ENCODE measurements at places on chromosomes 1 and 21.

GRCh38 chr1:233673947-233674431, 60.1 kb downstream of the KCNK1 start:
- DNase-seq = no peak

- DNase-seq = no peak
Measured at GRCh38 chr1:8239039-8239305, 78.9 kb upstream of the SLC45A1 start.

GRCh38 chr1:240058049-240058448, 33.6 kb upstream of the FMN2 start:
- no peak for DNase-seq

GRCh38 chr1:238141353-238141752, 250.6 kb upstream of the ZP4 start:
- no peak for DNase-seq

GRCh38 chr21:27759820-27760219, 792.9 kb upstream of the ADAMTS5 start:
- DNase-seq = no peak

- no peak for DNase-seq
Measured at GRCh38 chr1:41678111-41678878, 193.8 kb upstream of the EDN2 start.

- no peak for DNase-seq
Measured at GRCh38 chr1:184896000-184896399, 78.3 kb downstream of the NIBAN1 start.

GRCh38 chr1:203929741-203930309, 68.4 kb downstream of the SNRPE start:
- no peak for DNase-seq

GRCh38 chr1:246513619-246514343, 6.7 kb upstream of the SMYD3 start:
- DNase-seq = no peak

- peak; percentile 89 for DNase-seq
Measured at GRCh38 chr1:201019321-201019977, 4.1 kb downstream of the KIF21B start.

- DNase-seq = peak; percentile 35
Measured at GRCh38 chr1:159014003-159014571, 4.4 kb downstream of the IFI16 start.

DNA sequence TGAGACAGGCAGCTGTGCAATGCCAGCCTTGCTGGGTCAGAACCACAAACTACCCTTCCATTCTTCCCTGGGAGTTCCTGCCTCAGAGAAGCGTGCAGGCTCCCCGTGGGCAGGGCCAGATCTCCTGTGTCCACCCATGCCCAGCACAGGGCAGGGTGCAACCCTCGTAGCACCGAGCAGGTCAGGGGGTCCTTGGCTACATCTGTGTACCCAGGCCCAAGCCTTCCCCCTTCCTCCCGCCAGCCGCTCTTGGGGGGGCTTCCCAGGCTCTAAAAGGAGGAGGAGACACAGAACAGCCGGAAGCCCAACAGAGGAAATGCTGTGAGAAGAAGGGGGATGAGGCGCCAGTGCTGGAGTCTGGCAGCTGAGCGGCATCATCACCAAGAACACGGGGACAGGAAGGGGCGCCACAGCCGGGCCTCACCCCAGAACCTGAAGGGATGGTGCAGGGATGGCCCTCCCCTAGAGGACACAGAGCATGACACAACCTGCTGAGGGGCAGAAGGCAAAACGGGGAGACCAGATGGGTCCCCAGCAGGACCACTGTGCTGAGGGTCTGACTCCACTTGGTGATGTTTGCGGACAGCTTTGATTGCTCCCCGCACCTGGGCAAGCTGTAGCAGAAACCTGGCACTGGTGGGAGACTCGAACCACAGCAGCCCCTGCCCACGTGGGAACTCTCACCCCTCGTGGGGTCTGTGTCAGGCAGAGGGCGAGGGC, 233.2 kb downstream of the NPHP4 start:
- DNase-seq = no peak

DNA sequence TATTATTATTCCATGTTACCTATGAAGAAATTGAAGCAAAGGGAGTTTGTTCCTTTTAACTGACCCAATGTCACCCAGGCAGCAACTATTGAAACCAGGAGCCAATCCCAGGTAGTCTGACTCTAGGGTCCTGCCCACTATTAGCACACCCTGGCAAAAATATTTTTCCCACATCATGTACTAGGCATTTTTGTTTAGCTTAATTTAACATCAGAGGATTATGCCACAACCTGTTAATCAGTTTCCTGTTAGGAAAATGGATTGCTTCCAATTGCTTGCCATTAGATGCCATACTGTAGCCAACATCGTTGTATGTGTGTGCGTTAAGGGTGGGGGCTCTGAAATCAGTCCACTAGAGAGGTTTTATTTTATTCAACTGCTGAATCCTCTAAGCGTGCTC, 281.1 kb downstream of the DNM3 start:
- no peak for DNase-seq

- no peak for DNase-seq
Measured at GRCh38 chr1:96515925-96516324, 205.7 kb upstream of the PTBP2 start.

GRCh38 chr1:24910751-24911650, 19.1 kb downstream of the RUNX3 start:
- DNase-seq = peak; percentile 69

DNA sequence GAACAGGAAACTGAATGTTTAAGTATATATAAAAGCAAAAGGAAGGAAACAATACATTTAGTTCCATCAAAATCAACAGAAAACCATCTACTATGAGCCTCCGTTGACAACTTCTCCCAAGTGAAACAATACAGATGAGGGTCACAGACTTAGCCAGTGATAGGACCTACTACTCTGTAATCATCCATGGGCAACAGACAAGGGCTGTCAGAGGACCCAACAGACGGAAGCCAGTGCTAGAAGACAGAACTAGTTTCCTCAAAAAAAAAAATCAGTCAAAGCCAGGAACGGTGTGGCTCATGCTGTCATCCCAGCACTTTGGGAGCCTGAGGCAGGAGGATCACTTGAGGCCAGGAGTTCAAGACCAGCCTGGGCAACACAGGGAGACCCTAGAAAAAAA, 20.6 kb downstream of the RERE start:
- no peak for DNase-seq

DNA sequence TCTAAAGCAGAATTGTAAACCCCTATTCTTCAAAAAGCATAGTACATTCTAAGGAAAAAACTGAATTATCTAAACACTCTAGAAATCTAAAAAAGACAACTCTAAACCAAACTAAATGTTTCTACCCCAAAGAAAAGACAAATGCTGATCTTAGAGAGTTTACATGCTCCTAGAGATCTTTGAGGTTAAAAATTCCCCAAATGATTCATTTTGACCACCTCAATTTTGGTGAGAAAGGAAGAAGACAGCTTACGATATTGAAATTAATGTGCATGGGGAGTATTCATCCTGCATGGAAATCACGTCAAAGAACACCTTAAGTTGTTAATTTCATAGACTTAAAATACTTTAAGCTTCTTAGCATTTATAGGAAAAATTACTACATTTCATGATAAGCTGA, 377.8 kb upstream of the RUNX1 start:
- DNase-seq = no peak

- no peak for DNase-seq
Measured at GRCh38 chr1:67960766-67961165, 89.7 kb downstream of the DIRAS3 start.

DNA sequence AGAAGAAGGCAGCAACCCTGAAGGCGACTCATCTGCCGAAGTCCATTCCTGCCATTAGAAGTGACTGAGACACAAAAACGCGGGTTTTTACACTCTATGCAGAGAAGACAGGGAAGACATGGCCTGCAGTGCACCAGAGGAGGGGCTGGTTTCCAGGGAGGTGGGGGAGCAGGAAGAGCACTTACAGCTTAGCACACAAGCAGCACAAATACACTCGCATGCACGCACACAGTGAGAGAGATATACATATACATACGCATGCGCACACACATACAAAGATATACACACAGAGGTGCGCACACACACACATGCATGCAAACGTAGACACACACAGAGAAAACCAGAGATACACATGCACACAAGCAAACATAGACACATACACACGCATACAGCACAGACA, 210.9 kb upstream of the CSF3R start:
- no peak for DNase-seq

GRCh38 chr1:179785031-179785431, 41.9 kb downstream of the FAM163A start:
- no peak for DNase-seq

GRCh38 chr1:156880473-156880872, 13.0 kb upstream of the PEAR1 start:
- DNase-seq = no peak

DNA sequence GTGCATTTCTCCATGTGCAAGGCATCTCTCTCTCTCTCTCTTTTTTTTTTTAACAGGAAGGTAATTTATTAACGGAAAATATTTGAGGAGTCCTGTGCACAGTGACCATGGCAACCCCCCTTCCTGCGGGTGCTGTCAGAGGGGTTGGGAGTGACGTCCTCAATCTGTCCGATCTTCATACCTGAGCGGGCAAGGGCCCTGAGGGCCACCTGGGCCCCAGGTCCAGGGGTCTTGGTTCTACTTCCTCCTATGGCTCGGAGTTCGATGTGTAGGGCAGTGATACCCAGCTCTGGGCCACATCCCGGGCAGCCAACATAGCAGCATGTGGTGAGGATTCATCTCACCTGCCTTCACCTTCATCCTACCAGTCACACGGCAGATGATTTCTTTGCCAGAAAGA, 11.0 kb downstream of the MAPKAPK2 start:
- no peak for DNase-seq

- no peak for DNase-seq
Measured at GRCh38 chr1:225657462-225657989, 4.6 kb upstream of the ENAH start.

GRCh38 chr1:37867784-37868183, 8.4 kb upstream of the MTF1 start:
- no peak for DNase-seq
